H7 (cell line): ENCODE measurements at places on chromosomes 5 and 9. TPM values are rescaled to one million over a fixed set of nuclear protein-coding genes. Genes with fewer than 3 reads are reported as not detected.

- no peak for DNase-seq
Observed at GRCh38 chr9:99336531-99336930, 114.4 kb downstream of the SEC61B start.

- no peak for DNase-seq
Observed at GRCh38 chr9:1916655-1917054, 98.5 kb upstream of the SMARCA2 start.

- no peak for DNase-seq
Observed at GRCh38 chr5:172509405-172509781, 55.1 kb upstream of the SH3PXD2B start.

GRCh38 chr5:16727755-16728325 lies 111.0 kb upstream of the RETREG1 start:
- no peak for DNase-seq

TMOD1 gene
- total RNA-seq = 0.52 and 1.9 TPM in 2 replicates

DNA sequence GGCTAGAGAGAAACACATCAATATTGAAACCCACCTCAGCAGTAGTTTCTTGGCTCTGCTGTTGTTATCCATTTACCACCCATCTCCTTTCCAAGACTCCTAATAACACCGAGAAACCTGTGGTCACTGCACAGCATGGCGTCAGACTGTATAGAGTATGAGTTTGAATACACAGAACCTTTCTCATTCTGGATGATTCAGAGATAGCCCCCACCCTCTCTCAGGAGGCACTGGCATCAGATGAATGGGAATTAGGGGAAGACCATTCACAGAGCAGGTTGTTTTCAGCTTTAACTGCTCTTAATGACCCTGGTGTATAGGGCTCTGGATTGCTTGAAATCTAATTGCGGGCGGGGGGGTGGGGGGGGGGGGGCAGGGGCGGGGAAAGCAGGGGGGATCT lies 86.7 kb downstream of the GPR21 start:
- DNase-seq = peak; percentile 47
